Stimulated activated CD8-positive, alpha-beta memory T cell treated with anti-CD3 and anti-CD28 coated beads, Interleukin-15, amount 100 ng/mL, for 4 hours (primary cell): ENCODE measurements at places on chromosomes 7 and 10.

DNA sequence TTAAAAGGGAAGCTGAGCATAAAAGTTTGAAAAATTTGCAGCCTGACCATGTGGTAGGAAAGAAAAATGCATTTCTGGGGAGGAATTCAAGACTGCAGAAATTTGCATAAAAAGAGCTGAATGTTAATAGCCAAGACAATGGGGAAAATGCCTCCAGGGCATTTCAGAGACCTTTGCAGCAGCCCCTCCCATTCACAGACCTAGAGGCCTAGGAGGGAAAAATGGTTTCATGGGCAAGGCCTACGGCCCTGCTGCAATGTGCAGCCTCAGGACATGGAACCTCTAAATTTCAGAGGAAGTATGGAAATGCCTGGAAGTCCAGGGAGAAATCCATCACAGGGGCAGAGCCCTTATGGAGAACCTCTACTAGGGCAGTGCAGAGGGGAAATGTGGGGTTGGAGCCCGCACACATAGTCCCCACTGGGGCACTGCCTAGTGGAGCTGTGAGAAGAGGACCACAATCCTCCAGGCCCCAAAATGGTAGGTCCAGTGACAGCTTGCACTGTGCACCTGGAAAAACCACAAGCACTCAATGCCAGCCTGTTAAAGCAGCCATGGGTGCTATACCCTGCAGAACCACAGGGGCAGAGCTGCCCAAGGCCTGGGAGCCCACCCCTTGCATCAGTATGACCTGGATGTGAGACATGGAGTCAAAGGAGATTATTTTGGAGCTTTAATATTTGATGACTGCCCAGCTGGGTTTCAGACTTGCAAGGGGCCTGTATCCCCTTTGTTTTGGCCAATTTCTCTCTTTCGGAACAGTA, 243.8 kb downstream of the DNAJB9 start:
- no peak for DNase-seq

- no peak for DNase-seq
Measured at GRCh38 chr7:134639683-134640279, 6.9 kb upstream of the BPGM start.

DNA sequence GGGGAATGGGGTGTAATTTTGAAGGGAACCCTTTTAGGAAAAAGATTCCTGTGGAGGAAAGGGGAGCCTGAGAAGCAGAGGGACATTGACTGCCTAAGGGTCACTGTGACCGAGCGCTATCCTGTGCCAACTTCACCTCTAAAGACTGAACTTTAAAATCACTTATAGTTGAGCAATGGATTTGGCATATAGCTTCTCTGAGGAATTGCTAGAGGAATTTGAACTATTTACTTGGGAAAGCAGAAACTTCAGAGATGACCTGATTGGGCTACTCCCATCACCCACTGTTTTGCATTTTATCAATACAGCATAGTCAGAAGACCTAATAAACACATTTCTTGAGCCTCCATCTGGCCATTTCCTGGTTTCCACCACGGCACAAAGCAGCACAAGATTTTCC, 23.7 kb upstream of the WNT16 start:
- DNase-seq, result no peak

GRCh38 chr10:61992059-61992460, 90.6 kb downstream of the ARID5B start:
- no peak for DNase-seq

DNA sequence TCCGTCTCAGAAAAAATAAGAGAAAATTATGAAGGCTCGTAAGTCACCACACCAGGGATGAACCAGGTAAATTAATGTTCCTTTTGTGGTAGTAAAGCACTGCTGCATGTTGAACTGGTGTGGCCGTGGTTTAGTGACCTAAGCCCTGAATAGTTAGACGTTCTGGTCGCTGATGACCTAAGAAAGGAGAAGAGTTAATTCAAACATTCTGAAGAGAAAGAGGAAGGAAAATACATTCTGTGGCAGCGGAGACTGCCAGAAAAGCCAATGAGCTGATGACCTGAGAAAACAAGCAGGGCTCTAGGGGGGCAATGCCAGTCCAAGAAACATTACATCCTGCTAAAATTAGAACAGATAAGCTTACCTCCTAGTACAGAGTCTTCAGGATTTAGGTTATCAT, 17.5 kb downstream of the DNAJC9 start:
- no peak for DNase-seq

DNA sequence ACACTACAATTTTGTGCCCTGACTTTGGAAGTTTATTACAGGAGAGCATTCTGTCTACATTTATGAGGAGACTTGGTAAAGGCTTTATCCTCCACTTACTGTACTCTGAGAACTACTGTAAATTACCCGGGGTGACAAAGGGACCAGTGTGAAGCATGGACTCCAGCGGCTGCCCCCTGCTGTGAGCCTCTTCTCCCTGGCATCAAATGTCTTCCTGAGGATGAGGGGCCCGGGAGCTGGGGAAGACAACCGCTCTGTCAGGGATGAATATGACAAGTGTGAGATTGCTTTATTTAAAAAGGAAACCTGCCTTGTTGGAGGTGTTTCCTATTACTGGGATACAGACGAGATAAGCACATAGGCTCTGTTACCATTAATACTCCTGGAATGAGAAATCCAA, 714.8 kb downstream of the CCSER2 start:
- no peak for DNase-seq

DNA sequence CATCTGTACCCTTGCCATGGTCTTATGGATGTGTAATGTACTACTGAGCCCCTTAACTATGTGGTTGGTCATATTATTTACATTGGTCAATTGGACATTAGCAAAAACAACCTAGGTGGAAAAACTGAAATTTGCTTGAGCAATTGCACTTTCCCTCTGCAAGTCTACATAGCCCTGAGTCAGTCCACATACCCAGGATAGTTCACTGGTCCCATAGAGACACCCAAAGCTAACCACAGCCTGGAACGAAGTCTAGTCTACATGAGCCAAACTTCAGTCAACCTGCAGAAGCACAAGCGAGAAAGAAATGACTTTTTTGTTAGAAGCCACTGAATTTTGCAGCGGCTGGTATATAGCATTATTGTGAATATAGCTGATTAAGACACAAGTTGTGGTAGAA, 37.6 kb upstream of the COL1A2 start:
- no peak for DNase-seq

GRCh38 chr10:69360485-69361302, 56.0 kb downstream of the TACR2 start:
- no peak for DNase-seq

DNA sequence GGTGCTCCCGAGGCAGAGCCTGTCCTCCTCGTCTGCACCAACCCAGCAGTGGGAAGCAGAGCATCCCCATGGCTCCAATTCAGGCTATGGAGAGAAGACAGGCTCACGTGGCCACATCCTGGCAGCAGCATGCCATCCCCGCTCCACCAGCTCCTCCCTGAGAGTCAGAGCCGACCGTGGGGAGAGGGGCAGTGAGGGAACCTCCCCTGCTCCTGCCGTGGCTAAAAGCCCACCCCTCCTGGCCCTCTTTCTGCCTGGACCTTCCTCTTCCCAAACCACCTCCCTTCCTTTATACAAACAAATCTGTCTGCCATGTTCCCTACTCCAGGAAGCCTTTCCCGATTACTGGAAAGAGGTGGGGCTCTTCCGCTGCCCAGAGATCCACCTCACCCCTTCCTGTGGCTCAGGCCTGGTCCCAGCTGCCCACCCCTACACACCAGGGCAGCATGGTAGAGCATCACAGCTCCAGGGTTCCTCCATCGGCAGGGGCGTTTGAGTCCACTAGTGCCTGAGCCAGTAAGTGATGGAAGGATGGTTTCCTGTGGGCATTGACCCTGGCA, 10.8 kb upstream of the AQP1 start:
- DNase-seq, result no peak

DNA sequence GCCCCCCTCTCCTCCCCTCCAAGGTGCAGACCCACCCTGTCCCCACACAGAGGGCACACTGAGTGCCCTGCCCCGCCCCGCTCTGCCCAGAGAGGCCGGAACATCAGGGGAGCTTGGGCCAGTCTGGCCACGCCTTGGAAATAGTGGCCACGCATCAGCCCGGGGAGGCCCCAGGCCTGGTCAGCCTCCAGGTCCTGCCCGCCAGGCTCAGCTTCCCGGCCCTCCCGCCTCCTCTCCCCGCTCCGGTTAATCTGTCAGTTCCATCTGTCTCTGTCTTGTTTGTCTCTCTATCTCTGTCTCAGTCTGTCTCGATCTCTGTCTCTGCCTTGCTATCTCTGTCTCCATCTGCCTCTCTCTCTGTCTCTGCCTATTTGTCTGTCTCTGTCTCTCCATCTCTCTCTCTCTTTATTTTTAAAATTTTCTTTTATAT, 28.9 kb upstream of the TNRC18 start:
- no peak for DNase-seq

DNA sequence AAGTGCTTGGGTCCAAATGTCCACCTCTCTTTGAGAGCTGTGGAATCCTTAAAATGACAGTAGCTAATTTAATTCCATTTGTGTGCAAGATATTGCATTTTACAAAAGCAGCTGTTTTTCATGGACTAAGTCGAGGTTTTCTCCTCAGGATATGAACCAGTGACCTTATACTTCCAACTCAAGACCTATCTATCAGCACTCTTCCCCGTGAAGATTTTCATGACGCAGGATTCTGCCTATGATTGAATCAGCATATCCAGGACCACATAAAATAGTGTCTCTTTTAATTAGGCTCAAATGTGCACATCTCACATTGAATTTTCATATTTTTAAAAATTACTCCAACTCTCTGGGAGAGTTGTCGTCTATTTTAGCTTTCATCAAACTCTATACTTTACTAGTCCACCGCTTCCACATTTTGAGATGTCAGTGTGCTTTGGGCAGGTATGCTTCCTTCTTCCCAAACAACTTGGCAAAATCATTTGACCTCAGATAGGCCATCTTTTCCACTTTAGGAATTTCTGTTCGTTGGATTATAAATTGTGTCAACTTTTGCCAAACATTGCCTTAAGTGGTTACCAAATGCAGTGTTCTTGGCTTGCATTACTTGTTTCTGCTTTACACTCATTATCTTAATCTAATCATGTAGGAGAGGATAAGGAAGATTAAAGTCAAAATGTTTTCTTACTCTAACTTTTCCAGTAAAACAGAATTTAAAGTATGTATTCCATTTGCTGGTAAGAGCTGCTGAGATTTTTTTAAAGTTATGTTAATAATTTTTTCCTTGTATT, 39.4 kb downstream of the SEMA3A start:
- no peak for DNase-seq

DNA sequence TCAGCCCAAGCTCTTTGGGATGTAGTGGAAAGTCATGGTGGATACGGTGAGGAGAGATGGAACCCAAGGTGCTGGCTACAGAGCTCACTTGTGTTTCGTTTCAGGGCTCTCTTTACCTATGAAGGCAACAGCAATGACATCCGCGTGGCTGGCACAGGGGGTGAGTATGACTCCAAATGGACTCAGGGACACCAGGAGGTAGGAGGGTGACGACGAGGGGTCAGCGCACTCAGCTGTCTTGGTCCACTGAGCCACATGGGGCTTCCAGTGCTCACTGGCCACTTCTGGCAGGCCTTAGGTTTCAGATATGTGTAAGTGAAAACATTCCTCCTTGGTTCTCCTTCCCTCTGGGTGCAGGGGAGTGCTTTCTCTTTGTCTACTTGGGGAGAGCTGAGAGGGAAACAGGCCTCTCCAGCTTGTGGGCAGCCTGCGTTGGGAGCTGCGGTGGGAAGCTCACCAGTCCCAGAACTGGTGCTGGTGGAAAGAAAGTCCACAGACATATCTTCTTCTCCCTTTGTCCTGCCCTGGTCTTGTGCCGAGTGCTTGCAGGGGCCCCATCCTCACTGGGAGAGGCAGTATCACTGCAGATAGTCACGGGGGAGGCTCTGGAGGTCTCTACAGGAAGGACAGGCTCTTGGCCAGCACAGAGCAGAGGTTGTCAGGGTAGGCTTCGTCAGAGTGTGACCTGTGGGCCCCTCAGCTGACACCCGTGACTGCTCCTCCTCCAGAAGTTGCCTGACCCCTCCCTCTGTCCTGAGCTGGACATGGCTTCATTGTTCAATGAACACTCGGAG, 5.8 kb downstream of the DBNL start:
- DNase-seq, result no peak

DNA sequence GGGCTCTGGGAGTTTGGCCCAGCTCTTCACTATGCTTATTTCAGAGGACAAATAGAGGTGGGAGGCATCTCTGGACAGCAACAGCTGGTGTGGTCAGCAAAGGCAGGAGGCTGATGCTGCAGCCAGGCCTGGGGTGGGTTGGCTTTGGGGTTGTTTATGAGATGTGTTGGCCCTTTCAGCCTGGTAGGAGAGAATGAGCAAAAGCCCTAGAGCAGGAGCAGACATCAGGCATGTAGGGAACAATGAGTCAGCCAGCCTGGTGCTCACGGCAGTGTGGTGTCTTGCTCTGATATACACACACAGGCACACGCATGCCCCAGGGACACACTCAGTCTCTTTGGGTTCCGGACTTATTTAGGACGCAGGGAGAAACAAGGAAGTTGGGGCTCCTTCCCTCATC, 157.1 kb downstream of the PRKCQ start:
- peak; percentile 15 for DNase-seq
